DMS79 (cell line): ENCODE measurements at places on chromosomes 16 and 17.

DNA sequence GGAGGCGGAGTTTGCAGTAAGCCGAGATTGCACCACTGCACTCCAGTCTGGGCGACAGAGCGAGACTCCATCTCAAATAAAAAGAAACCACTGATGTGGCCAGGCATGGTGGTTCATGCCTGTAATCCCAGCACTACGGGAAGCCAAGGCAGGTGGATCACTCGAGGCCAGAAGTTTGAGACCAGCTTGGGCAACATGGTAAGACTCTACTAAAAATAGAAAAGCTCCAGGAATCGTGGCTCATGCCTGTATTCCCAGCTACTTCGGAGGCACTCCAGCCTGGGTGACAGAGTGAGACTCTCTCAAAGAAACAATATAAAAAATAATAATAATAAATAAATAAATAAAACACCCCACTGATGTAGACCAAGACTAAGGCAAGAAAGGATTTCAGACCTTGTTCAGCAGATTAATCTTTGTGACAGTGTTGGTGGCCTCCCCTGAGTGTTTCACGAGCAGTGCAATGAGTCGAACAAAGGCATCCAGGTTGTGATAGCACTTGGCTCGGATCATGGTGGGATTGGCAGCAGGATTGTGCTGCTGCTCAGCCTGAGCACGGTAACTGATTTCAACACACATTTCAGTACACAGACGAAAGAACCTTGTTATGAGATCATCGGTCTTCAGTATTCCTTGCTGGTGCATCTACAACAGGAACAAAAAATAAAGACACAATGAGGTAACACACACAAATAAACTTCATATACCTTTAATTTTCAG lies 18.6 kb downstream of the SETD6 start:
- no peak for DNase-seq

DNA sequence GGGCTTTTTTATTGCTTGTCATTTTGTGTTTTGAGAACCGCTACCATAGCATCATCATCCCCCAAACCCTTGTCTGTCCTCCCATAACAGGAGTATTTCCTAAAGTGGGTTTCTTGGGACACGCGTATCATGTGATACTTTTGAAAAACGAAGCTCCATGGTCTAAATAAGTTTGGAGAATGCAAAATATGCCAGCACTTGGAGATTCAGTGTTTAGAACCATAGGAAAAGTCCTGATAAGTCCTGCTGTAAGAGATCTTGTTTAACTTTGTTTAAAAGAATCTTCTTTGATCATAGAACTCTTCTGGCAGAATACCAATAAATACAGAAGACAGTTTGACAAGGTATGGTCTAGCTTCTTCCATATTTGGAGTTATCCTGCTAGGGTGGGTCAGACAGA lies 59.3 kb downstream of the NKD1 start:
- DNase-seq, result no peak

DNA sequence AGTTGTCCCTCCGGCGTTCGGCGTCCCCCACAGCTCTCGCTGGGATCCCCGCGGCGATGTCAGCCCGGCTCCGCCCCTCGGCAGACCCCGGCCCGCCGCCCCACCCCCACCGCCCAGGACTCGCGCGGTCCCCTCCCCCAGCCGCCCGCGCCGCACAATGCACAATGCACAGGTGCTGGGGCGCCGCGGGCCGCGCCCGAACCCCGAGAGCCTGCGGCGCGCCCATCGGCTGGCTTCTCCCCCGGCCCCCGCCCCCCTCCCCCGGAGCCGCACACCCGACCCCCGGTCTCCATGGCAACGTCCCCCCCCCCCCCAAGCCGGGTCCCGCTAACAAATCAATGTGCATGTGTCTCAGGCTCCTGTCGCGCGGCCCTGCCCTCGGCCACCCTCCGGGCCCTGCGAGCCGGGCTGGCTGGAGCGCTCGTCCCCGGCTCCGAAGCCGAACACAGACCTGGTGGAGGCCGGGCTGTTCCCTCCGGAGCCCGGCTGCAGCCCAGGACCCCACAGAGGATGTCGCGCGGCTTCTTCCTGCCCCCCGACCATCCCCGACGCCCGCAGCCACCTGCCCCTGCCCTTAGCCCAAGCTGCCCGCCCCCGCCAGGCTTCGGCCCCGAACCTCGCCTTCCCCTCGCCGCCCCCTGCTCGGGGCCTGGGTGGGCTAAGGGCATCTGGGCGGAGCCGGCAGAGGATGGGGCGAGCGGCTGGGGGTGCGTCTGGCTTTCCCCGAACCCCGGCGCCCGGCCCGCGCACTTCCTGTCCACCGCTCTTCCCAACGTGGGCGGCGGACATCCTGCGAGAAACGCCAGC lies 818 bp upstream of the CBX8 start:
- DNase-seq, result no peak

GRCh38 chr17:31802502-31802901 lies 56.5 kb downstream of the COPRS start:
- DNase-seq, result no peak

GRCh38 chr17:20214794-20215193 lies 205.6 kb downstream of the SPECC1 start:
- DNase-seq, result no peak

GRCh38 chr16:31525113-31525512 lies 2.6 kb upstream of the AHSP start:
- no peak for DNase-seq

DNA sequence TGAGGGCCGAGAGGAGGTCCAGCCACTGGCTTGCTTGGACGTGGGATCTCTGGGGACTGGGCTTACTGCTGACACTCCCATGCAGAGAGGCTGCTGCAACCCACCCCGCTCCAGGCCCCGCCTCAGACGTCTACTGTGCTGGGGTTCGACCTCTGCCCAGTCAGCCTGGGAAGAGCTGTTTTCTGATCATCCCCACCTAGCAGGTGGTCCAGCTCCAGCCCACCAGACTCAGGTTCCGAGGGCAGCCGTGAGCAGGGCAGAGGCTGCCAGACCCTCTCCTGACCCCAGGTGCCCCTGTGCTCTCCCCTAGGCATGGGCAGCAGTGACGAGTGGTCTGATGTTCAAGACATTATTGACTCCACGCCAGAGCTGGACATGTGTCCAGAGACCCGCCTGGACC lies 23.4 kb downstream of the NME3 start:
- no peak for DNase-seq

GRCh38 chr17:82838386-82839063 lies 1.3 kb downstream of the ZNF750 start:
- no peak for DNase-seq

DNA sequence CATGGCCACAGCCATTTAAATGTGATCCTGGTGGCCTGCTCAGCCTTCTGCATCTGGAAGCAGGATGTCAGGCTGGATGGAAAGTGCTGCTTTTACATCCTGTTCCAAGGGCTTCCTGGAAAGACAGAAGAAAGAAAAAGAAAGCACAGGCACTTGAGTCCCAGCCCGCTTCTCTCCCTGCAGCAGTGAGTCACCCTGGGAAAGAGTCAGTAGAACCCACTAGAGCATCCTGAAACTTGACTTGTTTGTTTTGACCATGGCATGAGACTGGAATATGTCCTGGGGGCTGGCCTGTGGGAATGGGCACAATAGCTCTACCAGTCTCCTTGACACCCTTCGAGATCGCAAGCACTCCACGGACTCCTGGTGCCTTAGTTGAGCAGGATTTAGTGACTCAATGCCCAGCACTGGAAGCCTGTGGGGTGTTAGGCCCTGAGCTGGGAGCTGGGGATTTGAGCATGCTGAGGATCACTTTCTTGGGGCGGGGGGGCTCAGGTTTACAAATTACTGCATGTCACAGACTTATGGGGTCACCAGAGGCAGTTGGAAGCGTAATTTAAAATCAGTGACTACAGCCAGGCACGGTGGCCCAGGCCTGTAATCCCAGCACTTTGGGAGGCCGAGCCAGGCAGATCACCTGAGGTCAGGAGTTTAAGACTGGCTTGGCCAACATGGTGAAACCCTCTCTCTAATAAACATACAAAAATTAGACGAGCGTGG lies 22.1 kb upstream of the GNA13 start:
- DNase-seq, result no peak

DNA sequence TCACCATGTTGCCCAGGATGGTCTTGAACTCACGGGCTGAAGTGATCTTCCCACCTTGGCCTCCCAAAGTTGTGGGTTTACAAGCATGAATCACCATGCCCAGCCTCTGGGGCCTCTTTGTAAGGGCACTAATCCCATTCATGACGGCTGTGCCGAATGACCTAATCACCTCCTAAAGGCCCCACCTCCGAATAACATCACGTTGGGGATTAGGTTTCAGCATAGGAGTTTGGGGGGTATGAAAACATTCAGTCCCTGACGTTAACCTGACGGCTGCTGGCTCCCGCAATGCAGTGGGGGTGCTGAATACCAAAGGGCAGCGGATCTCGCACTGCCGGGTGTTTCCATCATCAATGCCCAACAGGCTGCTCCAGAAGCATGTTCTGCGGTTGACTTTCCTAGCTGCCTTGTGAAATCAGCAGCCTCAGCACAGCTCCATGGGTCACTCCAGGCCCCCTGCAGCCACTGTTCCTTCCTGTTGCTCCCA lies 120.8 kb upstream of the SEC14L1 start:
- no peak for DNase-seq

- no peak for DNase-seq
These were observed 36.9 kb downstream of the TBX4 start for GRCh38 chr17:61488878-61489718.

GRCh38 chr17:55726440-55726839 lies 3.8 kb upstream of the TMEM100 start:
- peak; percentile 29 for DNase-seq

GRCh38 chr16:2226245-2226793 lies 2.9 kb downstream of the E4F1 start:
- no peak for DNase-seq

DNA sequence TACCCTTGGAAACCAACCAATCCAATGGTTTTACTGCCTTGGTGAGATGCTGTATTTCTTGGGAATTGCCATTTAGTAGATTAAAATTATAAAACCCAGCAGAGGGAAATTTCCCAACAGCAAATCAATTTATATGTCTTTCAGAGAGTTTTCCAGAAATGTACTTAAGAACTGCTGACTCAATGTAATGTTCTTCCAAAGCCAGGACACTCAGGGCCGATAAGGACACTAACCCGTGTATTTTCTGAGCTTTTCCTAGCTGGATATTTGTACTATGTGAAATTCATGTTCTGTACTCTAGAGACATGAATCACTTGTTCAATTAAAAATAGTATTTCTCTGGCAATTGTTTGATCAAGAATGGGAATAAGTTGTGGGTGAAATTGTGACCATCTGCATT lies 121.4 kb downstream of the KCNJ2 start:
- DNase-seq, result no peak

DNA sequence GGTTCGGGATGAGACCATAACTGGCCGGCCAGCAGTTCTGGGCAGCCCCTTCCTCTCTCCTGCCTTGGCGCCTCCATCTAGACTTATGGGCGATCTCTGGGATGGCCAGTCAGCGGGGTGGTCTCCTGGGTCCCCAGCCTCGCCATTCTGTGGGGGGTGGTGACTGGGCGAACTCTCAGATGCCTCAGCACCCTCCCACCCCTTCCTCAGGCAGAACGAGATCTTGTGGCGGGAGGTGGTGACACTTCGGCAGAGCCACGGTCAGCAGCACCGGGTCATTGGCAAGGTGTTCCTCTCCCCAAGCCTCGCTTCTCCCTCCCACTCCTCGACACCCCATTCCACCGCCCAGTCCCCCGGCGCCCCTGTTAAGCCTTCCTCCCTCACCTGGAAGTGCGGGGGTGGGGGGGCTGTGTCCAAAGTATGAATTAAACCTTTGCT lies 1.6 kb downstream of the HSF4 start:
- no peak for DNase-seq

GRCh38 chr16:77723108-77723514 lies 797 bp downstream of the NUDT7 start:
- DNase-seq, result no peak

DNA sequence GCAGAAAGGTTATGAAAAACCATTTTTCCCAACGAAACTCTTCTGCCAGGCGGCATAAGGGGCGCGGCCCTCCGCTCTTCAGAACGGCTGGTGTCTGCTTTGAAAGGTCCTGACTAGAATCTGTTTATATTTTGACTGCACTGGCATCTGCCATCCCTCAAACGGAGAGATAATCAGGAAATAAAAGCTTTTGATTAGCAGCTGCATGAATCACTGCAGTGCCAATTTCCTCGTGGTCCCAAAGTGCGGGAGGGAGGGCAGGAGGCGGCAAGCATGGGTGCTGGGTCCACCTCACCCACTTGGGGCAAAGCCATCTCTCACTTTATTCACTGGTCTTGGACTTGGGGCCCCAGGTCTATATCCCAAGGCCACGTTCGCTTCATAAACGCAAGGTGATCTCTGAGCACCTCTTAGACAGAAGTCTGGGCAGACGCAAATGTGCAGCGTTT lies 49.7 kb downstream of the TBC1D16 start:
- DNase-seq, result no peak

DNA sequence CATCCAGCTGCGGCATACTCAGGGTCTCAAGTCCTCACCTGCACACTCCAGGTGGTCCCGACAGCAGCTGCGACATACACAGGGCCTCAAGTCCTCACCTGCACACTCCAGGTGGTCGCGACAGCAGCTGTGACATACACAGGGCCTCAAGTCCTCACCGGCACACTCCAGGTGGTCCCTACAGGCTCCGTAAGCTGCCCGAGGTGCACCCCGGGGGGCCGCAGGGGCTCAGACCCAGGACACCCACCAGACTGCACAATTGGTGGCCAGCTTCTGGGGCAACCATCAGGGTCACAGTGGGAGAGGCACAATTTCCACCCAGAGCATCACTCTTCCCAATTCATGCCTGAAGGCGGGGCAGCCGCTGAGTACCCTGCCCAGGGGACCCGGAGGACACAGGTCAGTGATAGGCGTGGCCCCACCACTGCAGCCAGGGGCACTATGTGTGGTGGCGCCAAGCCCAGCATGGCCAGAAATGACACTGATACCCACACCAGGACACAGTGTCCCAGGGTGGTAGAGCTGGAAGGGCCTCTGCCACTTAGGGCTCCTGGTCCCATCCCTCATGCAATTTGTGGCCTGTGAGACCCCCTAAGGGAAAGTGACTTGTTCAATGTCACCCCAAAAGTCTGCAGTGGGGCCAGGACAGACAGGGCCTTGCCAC lies 57.5 kb upstream of the ZNF469 start:
- DNase-seq, result no peak

DNA sequence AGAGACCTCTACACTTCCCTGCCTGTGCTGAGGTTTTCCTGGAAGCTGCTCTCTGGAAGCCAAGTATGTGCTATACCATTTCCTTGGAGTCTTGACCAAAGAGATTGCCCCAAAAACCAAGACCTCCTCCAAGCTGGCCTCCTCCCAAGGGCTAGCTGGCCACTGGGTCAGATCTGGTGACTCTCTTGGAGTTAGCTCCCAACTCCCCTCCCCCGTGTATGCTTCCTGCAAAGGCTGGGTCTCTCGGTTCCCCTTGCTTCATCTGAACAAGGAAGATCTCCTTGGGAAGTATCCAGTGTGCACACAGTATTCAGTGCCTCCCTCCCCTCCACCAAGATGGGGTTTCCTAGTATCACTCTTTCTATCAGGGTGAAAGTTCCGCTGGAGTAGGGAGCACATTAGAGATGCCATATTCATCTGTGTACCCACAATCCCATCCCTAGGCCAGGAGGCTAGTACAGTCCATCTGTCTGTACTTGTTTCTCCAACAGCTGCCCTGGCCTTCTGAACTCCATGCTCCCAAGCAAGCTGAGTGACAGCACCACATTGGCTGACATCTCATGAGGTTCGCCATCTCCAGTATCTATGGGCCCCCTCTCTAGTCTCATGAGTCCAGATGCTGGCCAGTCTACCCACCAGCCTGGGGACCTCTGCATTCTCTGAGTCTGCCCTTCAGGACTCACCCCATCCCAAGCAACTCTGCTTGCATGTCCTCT lies 3.2 kb downstream of the GAS7 start:
- no peak for DNase-seq
